ENCODE measurements at places on chromosomes 6 and 20. TPM values are rescaled to one million over a fixed set of nuclear protein-coding genes. Genes with fewer than 3 reads are reported as not detected.
A peak's percentile ranks its signal among the peaks of the same experiment; 100 is the strongest.

- no peak for DNase-seq
Observed at GRCh38 chr6:132007474-132008190, 56.5 kb upstream of the CCN2 start.

- DNase-seq: no peak
Observed at GRCh38 chr6:7215131-7215530, 97.9 kb downstream of the SSR1 start.

- peak; percentile 79 for DNase-seq
Observed at GRCh38 chr6:33410711-33411631, at the start of gene PHF1. TSS of gene PHF1 (plus strand) at chr6:33411014. CDS start at chr6:33412264, 1,250 bp downstream.

DNA sequence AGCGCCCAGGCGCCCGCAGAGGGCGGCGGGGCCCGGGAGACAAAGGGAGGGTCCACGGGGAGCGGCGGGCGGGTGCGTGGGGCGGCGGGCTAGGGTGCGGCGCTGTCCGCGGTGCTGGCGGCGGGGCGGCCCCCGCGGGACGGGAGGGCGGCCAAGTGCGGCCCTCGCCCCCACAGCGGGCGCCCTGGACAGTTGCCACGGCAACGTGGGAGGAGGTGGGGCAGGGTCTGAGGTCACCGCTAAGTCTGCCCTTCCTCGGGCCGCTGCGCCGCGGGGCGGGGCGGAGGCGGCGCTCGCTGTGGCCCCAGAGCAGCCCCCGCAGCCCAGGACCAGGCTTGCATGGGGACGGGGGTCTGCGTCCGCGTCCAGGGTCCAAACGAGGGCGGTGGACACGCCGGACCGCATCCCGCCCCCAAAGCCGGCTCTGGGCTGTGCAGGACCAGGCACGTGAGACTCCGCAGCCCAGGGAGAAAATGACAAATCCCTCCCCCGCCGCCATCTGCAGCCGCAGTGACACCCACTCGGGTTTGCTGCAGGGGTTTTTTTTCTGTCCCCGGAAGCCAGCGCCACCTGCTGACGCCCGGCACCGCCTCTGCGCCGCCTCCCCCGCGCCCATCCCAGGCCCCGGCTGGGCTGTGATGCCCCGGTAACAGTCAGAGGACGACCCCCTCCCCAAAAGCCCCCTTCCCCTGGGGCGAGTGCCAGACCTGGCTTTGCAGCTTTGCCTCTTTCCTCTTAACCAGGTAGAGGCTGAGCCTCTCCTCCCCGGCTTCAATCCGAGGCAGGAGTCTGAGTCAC is 36.8 kb downstream of the YTHDF1 start:
- DNase-seq: peak; percentile 77

GRCh38 chr20:3672547-3673171 is 9.2 kb downstream of the ADAM33 start:
- no peak for DNase-seq

Gene SAMD3
- total RNA-seq: 3.8 TPM

- no peak for DNase-seq
Observed at GRCh38 chr6:158573542-158573931, 13.6 kb downstream of the TMEM181 start.

DNA sequence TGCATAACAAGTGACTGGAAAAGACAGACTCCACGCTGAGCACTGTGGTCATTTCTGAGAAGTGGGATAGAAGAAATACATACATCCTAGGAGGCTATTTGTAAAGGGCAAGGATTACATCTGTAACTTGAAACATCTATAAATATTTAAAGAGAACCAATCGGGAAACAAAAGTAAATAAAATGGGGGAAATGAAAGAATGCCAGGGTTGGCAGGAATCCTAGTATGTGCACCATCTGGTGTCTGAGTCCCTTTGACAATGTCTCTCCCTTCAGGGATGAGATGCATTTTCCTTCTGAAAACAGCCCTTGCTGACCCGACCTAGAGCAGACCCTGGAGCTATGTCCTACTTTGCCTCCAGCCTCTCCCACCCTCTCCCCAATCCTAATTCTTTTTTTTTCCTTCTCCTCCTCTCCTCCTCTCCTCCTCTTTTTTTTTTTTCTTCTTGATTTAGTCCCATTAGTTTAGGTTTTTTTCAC is 53.2 kb downstream of the VSTM2L start:
- DNase-seq: no peak

DNA sequence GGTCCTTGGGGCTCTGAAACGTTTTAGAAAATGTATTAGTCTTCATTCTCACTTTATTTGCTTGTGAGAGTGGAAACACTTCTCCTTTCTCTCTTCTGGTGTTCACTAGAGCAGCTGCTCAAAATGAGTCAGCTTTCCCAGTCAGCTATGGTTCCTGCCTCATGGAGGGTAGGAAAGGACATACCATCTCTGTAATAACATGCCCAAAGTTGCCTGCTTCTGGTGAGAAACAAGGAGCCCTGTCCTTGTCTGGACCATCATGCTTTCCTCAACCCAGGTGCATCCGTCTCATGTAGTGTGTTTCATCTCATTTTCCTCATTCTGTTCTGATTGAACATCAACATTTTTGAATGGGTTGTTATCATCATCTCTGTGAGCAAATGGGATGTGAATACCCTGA is 17.1 kb upstream of the TINAG start:
- DNase-seq: no peak

Gene PBX2
- total RNA-seq: 104 TPM

DNA sequence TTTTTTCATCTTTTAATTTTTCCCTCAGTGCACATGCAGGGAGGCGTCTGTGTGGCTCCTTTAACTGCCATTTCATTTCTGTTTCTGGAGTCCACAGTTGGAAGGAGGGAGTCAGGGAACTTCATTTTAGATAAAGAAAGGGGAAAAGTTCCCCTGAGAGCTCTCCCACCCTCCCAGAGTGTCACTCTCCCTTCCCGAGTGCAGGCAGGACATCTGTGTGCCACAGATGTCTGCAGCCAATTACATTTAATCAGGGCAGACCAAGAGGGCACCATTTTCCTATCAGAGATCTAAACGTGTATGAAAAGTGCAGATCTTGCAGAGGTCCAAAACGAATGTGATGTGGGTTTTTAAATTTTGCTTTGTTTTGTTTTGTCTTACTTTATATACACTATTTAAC is 96.6 kb downstream of the PXDC1 start:
- DNase-seq: no peak

DNA sequence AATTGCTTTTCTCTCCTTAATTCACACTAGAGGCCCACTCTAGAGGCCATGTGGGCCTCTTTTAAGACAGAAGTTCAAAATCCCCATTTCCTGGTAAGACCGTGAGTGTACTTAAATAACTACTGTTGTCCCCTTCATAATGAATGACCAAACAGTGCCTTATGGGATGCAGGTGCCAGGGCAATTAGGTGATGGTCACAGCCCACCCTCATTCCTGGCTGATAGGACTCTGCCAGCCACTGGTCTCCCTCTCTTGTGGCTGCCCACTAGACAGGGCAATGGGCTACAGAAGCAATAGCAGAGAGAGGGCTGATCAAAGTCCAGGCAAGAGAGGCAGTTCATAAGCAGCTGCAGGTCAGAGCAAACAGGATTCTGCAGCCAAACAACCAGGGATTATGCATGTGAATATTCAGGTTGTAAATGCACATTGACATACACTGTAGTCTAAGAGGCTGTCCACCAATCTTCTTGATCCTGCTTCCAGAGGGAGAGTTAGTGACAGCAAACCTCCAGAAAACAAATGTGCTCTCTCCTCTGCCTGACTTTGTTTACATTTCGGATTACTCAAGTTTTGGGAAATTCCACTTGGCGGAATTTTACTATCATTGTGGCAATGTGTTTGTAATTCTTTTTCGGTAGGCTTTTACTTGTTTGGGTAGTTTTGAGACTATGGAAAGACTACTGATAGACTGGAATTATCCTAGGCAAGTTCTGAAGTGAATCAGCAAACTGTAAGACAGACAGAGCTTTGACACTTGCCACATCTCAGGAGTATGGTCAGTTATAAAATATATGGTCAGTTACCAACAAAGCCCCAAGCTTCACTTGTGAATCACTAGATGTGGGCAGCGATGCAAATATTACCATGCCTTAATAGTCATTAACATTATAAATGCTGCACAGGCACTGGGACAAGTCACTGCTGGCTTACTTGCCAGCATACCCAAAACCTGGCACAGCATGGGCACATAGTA is 12.8 kb downstream of the PTPRK start:
- DNase-seq: no peak

Gene GPX5
- not detected for total RNA-seq

DNA sequence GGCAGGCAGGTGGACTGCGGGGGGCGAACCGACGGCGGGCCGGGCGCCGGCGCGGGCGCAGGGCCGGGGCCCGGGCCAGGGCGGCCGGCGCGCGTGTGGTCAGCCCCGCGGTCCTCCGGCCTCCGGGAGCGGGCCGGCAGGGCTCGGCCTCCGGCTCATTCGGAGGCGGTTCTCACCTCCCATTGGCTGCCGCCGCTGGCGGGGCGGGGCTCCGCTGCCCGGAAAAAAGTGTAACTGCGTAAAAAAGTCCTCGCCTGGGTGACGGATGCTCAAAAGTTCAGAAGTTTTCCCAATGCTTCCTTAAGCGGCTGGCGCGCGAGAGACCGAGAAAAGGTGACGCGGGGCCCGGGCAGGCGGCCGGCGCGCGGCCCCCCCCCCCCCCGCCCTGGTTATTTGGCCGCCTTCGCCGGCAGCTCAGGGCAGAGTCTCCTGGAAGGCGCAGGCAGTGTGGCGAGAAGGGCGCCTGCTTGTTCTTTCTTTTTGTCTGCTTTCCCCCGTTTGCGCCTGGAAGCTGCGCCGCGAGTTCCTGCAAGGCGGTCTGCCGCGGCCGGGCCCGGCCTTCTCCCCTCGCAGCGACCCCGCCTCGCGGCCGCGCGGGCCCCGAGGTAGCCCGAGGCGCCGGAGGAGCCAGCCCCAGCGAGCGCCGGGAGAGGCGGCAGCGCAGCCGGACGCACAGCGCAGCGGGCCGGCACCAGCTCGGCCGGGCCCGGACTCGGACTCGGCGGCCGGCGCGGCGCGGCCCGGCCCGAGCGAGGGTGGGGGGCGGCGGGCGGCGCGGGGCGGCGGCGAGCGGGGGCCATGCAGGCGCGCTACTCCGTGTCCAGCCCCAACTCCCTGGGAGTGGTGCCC is at the start of gene FOXC1:
TSS of gene FOXC1 (plus strand) at position 268 of the 849 bp plus-strand sequence. CDS start at position 799, 531 bp downstream.
- DNase-seq: peak; percentile 58

DNA sequence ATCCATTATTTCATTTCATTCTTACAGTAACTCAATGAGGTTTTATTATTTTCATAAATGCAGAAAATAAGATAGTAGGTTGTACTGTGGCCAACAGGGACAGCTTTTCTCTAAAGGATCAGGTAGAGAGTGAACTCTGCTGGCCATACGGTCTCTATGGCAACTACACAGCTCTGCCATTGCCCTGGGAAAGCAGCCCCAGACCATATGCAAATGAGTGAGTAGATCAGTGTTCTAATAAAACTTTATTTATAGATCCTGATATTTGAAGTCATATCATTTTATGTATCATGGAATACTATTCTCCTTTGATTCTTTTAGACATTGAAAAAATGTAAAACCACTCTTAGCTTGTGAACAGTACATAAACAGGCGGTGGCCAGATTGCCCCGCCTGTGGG is 192.5 kb upstream of the RREB1 start:
- no peak for DNase-seq

DNA sequence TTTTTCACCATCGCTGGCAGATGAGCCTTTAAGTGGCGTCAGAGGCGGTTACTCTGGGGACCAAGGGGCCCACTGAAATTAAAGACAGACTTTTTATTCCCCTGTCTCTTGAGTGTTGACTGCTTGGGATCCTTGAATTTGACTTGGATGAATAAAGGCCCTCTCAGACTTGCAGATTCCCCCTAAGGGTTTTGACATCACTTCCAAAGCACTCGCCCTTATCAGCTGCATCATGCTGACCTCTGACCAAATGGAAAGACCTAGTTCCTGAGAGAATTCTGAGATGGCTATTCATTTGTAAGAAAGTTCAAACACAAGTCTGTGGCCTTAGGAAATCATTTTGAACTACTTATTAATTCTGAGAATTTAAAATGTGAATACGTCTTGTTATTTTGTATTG is 13.5 kb upstream of the MOXD1 start:
- DNase-seq: no peak

Gene HDGFL1
- total RNA-seq: not detected

Gene WFDC10B
- total RNA-seq: not detected

DNA sequence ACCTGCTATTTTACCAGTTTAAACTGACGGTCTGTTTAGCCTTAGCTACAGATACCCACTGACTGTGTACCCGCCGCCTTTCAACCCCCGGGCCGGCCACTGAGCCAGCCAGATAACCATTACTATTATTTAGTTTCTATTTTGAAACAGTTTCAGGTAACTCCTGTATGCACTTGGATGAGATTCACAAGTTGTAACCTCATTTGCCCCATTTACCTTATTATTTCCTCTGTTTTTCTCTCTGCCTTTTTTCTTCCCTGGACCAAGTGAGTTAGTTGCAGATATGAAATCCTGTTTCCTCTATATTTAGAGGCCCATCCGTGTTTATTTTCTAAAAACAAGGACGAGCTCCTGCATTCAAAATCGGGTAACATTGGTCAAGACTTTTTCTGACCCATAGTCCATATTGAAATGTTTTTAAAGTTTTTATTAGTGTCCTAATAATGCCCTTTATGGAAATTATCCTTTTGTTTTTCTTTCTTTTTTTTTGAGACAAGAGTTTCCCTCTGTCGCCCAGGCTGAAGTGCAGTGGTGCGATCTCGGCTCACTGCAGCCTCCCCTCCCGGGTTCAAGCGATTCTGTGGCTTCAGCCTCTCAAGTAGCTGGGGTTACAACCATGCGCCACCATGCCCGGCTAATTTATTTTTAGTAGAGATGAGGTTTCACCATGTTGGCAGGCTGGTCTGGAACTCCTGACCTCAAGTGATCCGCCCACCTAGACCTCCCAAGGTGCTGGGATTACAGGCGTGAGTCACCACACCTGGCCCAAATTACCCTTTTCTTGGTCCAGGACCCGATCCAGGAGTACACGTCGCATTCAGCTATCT is 767 bp downstream of the AP5S1 start:
- DNase-seq: no peak

DNA sequence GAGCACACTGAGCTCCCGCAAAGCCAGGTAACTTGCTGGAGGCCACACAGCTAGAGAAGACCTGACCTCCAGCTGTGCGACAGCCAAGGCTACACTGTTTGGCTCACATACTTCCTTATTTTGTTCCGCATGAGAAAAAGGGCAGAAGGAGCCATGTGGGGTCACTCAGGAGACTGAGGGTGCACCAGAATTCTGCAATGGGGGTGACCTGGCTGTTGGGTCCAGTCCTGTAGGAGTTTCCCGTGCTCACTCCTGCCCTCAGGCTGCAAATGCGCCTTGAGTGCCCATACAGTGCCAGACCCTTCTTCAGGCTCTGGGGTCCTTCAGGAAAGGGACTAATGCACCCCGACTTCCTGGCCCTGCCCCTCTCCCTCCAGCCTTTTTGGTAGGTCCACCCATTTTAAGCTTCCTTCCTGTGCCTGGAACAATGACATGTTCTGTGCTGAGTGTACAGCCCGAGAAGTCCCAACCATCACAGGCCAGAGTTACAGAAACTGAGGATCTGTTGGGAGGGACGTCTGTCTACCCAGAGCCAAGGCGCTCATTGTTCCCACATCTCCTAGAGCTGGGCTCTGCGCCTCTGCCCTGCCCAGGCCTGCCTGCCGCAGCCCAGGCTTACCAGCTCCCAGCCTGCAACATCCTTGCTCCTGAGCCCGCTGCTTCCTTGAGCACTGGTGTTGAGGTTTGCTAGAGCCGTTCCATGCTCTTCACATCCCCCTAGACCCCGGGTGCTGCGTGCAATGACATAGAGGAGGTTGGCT is 33.5 kb upstream of the CD93 start:
- DNase-seq: no peak

GRCh38 chr6:170424604-170425126 is 118.1 kb downstream of the FAM120B start:
- no peak for DNase-seq

Measured in activated T-cell treated with anti-CD3 and anti-CD28 coated beads, Interleukin-2, amount 50 U/mL, for 72 hours (primary cell).